ENCODE measurements at places on chromosomes 7 and 10.

- no peak for DNase-seq
These were observed 344.8 kb downstream of the PARD3 start for GRCh38 chr10:34470307-34470706.

DNA sequence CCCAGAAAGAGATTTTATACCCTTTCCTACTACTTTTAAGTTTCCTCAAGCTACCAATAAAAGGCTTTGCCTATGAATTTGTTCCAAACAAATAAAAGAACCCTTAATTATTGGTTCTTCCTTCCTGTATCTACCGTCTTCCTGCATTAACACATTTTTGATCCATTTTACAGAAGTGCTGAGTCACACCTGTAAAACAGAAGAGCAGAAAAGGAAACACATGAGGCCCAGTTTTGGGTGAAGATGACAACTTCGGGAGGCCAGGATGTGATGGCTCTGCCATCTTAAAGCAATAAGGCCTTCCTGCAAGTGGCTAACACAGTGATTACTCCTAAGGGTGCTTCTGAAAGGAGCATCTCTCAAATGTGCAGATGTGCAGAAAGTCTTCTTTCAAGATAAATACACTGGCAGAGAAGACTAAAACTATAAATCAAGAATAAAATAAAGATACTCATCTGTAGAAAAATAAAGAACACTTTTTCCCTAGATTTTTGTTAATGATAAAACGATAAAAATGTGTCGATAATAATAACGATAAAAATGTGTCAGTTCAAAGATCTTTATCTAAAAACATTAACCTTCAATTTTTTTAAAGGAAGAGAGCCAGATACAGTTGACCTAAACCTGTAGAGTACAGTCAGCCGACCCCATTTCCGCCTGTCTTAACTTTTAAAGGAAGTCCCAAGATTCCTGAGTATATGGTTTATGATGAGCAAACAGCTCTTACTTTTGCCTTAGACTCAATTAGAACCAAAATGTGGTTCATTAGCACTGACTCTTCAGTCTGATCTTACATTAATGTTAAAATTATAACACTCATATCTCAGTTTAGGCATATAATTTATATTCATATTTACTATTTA, 108.6 kb downstream of the UBE2H start:
- DNase-seq: no peak

- no peak for DNase-seq
These were observed 12.6 kb upstream of the LAMB4 start for GRCh38 chr7:108142675-108143259.

- peak; percentile 95 for DNase-seq
These were observed at the start of gene EBF3 for GRCh38 chr10:129963641-129964501. EBF3 (minus strand) TSS chr10:129964274; CDS start chr10:129963768, 506 bp downstream.

DNA sequence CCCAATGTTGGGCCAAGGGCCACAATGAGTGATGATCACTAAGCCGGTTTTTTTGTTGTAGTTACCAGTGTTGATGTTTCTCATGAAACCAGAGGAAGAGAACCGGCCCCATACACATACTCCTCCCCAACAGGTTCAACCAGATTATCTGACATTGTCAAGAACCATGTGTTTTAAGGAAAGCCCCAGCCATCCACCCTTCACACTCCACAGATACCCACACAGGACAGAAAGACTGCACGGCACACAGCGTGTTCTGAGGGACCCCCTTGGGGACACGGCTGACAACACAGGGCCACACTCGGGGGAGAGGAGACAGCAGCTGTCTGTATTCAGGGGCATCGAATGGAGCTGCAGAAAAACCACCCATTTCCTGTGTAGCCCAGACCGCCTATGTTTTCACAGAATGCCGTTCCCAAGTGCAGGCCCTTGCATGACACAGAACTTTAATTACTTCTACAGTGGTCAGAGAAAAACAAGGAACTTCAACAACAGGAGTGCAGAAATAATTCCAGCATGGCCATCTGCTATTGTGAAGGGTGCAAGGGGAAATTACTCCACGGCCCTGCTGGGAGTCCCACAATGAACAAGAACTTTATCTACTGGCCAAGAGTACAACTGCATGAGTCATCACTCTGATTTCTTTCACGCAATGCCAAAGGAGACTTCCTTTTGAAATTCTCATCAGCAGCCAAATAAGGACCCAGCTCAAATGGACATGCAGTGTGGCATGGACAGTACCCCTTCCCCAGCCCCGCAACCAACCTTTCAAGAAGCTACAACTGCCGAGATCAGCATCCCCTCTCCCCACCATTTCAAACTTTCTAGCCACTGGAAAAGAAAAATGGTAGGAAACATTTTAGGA, 2.3 kb downstream of the KLF6 start:
- DNase-seq: peak; percentile 77

GRCh38 chr7:41578700-41579099, 124.2 kb downstream of the INHBA start:
- DNase-seq: no peak

DNA sequence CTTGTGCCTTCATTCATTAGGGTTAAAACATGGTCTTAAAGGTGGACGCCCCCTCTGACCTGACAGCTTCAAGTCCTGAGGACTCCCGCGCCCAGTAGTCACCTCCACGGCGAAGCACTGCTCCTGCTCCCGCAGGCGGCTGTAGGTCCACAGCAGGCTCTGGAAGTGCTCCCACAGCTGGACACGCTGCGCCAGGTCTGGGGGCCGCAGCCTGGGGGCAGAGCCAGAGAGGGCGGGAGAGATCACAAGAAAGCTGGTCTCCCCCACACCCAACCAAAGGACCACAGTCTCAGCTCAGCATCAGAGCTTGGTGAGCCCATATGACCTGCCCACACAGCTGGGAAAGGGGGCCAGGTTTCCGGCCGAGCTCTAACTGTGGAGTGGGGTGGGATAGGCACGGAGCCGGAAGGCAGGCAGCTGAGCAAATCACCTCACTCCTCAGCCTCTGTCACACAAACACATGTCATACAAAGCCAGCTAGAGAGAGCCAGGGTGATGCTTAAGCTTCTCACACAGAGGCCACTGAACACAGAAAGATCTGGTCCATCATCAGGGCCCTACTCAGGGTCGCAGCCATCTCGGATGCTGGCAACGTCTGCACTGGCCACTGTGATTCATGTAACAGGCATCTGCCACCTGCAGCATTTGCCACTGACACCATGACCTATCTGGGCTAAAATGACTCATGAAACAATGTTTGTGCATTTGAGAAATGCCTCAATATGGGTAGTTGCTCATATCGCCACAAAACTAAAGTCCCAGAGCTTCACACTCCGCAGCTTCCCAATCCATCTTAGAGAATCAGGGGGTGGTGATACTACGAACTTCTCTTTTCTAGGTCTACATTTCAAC, 12.6 kb downstream of the HPS1 start:
- no peak for DNase-seq

DNA sequence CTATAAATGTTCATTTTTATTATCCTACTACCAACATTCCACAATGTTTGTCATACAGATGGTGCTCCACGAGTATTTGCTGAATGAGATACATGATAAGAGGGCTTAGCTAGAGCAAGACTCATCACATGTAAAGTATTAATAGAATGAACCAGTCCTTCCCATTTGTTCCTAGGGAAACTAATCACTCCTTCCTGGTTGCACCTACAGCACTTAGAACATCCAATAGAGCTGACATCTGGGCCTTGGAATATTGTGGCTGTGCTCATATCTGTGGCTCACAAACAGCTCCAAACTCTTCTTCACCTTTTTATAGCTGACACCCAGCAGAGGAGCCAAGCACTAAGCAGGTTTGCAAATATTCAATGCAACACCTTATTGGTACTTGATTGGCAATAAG, 91.9 kb upstream of the C1GALT1 start:
- no peak for DNase-seq

DNA sequence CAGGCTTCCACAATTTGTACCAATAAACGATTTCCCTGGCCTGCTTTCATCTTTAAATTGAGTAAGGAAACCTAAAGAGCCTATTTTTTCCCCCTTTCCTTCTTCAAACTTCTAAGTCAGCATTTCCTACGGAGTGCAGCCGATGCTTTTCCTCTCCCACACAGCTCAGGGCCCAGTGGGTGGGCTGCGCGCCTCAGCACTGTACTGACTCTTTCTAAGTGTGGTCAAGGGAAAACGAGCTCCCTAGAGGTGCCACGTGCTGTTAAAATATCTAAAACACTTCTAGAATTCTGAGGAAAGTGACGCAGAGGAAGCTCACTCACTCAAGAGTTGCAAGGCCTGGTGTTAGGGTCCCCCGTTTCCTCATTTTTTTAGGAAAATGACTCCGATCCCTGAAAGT, 29.0 kb downstream of the STEAP1B start:
- no peak for DNase-seq

GRCh38 chr10:133383551-133383950, 4.5 kb downstream of the PAOX start:
- DNase-seq: no peak

GRCh38 chr10:11625019-11625735, 13.7 kb upstream of the USP6NL start:
- DNase-seq: no peak

GRCh38 chr7:66238773-66239466, 33.8 kb downstream of the TPST1 start:
- no peak for DNase-seq

DNA sequence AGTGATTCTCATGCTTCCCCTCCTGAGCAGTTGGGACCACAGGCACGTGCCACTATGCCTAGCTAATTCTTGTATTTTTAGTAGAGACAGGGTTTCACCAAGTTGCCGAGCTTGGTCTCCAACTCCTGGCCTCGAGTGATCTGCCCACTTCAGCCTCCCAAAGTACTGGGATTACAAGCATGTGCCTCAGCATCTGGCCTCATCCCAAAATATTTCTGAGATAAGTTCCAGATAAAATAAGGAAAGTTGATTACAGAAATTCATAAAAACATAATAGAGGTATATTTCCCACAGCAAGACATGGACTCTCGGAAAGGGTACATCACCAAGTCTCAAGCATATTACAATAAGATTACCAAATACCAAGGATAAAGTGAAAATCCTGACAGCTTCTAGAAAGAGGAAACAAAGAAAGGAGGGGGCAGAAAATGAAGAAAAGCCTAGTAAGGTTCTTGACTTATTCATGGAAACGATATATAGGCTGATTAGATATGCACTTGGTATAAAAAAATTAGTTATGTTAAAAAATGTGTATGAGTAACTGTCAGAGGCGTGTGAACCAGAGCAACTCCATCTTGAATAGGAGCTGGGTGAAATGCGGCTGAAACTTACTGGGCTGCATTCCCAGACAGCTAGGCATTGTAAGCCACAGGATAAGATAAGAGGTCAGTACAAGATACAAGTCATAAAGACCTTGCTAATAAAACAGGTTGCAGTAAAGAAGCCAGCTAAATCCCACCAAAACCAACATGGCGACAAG, 35.0 kb downstream of the IQUB start:
- DNase-seq: no peak

DNA sequence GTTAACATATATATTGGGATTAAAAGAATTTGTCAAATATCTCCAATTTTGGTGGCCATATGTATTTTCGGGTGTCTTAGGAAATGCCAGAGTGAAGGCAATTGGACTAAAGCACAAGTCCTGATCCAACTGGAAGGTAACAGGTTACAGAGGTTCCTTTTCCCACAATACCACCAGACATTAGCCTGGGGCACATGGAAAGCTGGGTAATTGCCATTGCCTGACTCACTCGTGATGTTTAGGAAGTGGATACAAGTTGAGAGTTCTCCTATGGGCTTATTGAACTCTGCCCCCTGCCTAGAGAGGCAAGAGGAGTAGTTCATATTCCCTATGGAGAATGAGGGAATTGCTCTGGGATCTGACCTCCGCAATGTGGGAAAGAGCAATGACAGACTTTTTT, 5.7 kb downstream of the DNAH11 start:
- no peak for DNase-seq

DNA sequence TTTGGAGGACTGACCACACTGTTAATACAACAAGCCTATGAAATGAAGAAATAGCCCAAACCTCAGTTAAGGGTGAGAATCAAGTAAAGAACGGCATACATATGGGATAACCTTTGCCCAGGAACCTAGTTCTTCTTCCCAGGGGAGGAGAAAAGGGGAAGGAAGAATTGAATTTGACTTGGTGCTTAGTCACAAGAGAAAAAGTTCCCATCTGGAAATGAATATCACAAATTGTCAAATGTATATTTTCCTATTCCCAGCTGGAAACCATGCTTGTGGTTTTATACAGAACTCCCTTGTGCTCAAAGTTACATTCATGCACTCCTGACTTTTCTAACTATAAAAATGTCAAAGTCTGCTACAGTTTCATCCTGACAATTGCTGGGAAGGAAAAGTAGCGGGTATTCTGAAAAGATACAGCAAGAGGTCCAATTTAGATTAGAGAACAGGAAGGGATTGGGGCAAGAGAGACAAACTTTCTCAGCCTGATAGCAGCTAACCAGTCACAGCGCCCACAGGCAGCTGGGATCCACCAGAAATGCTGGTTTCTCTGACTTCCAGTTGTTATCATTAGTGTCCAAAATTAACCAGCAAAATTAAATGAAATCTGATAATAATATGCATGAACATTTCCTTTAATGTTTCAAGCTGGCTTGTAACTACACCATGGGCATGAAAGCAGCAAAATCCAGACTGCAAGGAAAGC, 18.6 kb upstream of the GSAP start:
- no peak for DNase-seq

DNA sequence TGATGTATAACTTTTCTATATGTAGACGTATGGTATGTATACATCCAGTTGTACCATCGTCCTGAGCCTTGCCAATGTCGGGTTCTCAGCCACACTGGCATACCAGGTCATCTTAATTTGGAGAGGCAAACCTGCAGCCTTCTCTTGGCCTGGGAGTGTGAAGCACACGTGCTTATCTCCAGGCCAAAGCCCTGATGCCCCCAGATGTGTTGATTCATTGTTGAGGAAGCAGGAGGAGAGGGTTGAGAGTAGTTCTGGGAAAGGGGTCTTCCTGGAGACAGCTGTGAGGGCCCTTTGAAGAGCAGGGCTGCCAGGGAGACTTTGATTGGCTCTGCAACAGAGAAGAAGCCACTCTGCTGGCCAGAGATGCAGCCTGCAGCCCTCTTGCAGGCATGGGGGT, 155.6 kb downstream of the ARHGAP21 start:
- DNase-seq: no peak

DNA sequence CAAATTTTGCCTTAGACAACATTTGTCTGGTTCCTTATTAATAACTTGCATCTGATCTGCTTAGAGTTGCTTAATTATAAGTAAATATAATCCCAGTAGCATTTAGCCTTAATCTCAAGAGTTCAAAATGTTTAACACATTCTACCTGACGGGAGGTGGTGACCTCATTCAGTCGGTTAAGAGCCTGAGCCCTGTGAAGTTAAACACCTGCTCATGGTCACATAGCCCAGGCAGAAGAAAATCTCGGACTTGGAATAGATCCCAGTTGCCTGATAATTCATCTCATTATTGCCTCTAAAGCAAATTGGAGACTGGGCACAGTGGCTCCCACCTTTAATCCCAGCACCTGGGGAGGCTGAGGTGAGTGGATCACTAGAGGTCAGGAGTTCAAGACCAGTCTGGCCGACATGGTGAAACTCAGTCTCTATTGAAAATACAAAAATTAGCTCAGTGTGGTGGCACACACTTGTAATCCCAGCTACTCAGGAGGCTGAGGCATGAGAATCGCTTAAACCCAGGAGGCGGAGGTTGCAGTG, 18.6 kb upstream of the ASCC1 start:
- no peak for DNase-seq
